ENCODE measurements at places on chromosomes 1 and 21.

- no peak overlapping the region for H3K4me3 ChIP-seq
- no peaks in the 10 kb centered on the region for H3K36me3 ChIP-seq
- H3K27ac ChIP-seq: no peak overlapping the region
- H3K27me3 ChIP-seq: no peaks in the 10 kb centered on the region
Measured at GRCh38 chr1:149934356-149934755, 2.3 kb downstream of the MTMR11 start.

DNA sequence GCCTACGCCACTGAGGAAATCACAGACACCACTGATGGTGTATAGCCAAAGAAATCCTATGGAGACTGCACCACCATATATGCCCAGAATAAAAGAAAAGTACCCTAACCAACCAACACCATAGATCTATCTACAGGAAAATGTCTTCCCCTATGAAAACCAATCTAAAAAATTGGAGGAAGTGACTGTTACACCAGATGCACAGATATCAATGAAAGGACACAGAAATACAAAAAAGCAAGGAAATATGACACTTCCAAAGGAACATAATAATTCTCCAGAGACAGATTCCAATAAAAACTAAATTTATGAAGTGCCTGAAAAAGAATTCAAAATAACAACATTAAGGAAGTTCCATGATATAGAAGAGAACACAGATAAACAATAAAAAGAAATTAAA, 56.8 kb upstream of the BCL10 start:
- no peaks in the 10 kb centered on the region for H3K27me3 ChIP-seq
- H3K4me1 ChIP-seq: peaks cover 26% of the 10 kb centered on the region
- H3K36me3 ChIP-seq: no peaks in the 10 kb centered on the region
- no peak overlapping the region for H3K27ac ChIP-seq
- H3K4me3 ChIP-seq: no peak overlapping the region

GRCh38 chr1:157485793-157486192, 66.5 kb downstream of the FCRL5 start:
- DNase-seq: no peak
- no peak overlapping the region for H3K27ac ChIP-seq
- H3K36me3 ChIP-seq: no peaks in the 10 kb centered on the region
- H3K4me3 ChIP-seq: no peak overlapping the region
- no peaks in the 10 kb centered on the region for H3K27me3 ChIP-seq
- no peaks in the 10 kb centered on the region for H3K4me1 ChIP-seq

GRCh38 chr1:109151146-109151990, 37.5 kb downstream of the ELAPOR1 start:
- H3K27me3 ChIP-seq: no peaks in the 10 kb centered on the region
- DNase-seq: no peak
- no peaks in the 10 kb centered on the region for H3K36me3 ChIP-seq
- no peaks in the 10 kb centered on the region for H3K4me1 ChIP-seq
- H3K4me3 ChIP-seq: no peak overlapping the region

- H3K27ac ChIP-seq: no peak overlapping the region
- H3K4me1 ChIP-seq: no peaks in the 10 kb centered on the region
- DNase-seq: no peak
- no peaks in the 10 kb centered on the region for H3K36me3 ChIP-seq
- no peak overlapping the region for H3K4me3 ChIP-seq
Measured at GRCh38 chr1:115402753-115403184, 64.7 kb upstream of the NGF start.
